Germinal center (tissue), 1 donor: ENCODE measurements at places on chromosomes 4 and X.

- no peak for DNase-seq
Measured at GRCh38 chr4:72631296-72631695, 62.3 kb upstream of the ADAMTS3 start.

DNA sequence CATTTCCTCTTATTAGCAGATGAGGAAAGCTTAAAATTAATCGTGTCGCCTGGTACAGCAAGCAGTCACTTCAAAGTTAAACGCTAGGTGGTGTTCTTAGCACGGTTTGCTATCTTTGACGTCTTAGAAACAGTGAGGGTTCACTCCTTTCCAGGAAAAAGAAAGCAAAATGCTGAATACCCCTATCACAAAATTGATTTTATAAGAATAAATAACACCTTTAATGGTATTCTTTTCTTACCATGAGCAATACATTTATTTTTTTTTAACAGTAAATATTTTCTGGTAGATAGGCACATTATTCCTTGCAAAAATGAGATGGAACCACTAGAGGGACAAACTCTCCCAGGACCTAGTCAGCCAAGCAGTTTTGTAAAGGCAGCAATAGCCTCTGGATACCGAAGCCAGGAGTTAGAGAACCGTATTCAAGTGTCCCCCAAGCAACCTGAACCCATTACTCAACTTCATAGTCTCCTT is 153.9 kb downstream of the KDR start:
- peak; percentile 26 for DNase-seq

GRCh38 chr4:7160439-7160838 is 31.9 kb upstream of the SORCS2 start:
- DNase-seq = no peak

- no peak for DNase-seq
Measured at GRCh38 chr4:70725633-70726032, 3.9 kb downstream of the RUFY3 start.

DNA sequence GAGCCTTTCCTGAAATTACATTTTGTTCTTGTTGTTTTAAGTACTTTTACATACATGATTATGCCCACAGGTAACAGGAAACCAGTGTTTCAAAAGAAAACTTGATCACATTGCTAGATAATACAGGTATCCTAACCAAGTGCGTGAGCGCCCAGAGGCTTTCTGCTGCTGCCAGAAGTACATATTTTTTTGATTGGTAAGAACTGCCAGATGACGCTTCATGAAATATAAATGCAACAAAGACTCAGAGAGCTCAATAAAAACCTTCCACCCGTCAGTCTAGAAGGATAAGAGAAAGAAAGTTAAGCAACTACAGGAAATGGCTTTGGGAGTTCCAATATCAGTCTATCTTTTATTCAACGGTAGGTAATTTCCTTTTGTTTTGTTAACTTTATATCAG is at the start of gene EPGN:
EPGN (plus strand) TSS at position 256 of the 400 bp plus-strand sequence; CDS start at position 320, 64 bp downstream.
- DNase-seq = no peak

- no peak for DNase-seq
Measured at GRCh38 chrX:3191201-3191600, 149.9 kb downstream of the ARSF start.

GRCh38 chrX:48558271-48558670 is 16.0 kb upstream of the RBM3 start:
- no peak for DNase-seq

DNA sequence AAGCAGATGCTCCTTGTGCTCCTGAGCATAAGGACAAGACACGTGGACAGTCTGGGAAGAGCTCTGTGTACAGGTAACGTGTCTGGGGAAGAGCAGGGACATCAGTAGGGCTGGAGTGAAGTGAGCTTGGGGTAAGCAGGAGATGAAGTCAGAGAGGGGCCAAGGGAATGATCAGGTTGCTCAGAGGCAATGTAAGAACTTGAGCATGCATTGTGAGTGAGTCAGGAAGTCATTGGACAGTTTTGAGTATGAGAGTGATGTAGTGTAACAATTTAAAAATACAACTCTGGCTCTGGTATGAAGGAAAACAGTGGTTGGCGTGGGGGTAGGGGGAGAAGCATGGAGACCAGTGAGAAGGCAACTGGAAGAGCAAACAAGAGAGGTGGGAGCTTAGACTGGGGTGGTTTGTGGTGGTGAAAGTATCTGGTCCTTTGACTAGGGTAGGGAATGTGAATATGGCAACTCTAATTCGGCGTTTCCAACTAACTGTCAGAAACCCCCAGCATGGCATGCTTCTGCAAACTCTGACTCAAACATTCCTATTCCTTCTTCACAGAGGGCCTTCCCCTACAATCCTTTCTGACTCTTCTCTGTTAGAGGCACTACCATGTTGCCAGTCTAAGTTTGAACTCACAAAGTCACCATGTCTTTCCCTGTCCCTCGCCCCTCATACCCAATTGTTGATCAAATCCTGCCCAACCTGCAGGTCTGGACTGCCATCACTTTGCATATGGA is 57.2 kb downstream of the STBD1 start:
- DNase-seq = no peak

- no peak for DNase-seq
Measured at GRCh38 chr4:13355111-13355880, 128.8 kb downstream of the RAB28 start.

DNA sequence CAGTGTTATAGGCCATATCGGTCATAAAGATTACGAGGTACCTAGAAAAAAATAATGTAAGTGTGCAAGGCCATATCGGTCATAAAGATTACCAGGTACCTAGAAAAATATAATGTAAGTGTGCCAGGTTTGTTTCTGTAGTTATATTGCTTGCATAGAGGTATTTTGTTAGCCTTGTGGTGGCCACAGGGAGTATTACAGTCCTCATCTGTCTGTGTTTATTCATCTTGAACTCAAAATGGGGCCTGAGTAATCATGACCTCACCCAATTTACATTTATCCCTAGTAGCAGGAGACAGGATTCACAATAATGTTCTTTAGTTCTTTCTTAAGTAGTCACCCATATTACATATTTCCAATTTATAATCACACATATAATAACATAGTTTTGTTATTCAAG is 459.7 kb downstream of the MID1IP1 start:
- DNase-seq = no peak

DNA sequence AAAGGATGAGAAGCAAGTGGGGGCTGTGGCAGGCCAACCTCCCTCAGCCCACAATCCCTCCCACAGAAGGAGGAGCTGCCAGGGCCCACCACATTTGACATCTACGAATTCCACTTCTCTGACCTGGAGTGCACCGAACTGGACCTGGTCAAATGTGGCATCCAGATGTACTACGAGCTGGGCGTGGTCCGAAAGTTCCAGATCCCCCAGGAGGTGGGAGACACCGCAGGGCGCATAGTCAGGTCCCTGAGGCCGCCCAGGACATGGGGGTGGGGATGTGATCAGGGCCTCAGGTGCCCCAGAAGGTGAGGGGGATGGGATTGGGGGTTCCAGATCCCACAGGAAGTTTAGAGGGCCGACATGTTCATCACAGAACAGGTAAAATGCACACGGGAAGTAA is 13.7 kb downstream of the ATP5ME start:
- DNase-seq = no peak

DNA sequence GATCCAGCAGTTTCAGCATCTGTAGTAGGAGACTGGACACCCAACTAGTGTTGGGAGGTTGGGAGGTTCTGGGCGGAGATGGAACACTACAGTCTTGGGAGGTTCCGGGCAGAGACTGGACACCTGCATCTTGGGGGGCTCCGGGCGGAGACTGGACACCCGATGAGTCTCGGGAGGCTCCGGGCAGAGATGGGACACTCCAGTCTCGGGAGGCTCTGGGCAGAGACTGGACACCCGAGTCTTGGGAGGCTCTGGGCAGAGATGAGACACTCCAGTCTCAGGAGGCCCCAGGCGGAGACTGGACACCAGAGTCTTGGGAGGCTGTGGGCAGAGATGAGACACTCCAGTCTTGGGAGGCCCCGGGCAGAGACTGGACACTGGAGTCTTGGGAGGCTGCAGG is 29.5 kb upstream of the LANCL3 start:
- DNase-seq = no peak

DNA sequence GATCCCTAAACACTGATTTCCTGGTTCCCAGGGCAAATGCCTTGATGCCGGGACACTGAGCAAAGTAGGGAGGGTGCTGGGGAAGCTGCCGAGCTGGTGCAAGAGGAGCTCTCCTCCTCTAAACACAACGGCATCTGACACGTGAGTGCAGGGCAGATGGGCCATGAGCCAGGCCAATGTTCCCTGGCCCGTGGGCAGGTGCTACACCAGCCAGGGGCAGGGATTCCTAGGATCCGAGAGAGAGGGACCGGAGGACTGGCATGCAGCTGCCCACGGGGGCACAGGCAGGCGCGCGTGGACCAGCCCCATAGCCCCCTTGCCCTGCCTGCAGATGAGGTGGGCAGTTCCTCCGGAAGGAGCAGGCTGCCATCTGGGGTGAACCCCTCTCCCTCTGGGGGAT is 66.8 kb upstream of the AFAP1 start:
- no peak for DNase-seq

GRCh38 chr4:80173841-80174240 is 23.5 kb upstream of the PRDM8 start:
- no peak for DNase-seq

GRCh38 chrX:124332481-124333424 is at the start of gene TEX13D:
Gene TEX13D, plus strand, starts transcription at chrX:124332660. Its CDS starts 258 bp downstream, at chrX:124332918.
- DNase-seq = no peak

DNA sequence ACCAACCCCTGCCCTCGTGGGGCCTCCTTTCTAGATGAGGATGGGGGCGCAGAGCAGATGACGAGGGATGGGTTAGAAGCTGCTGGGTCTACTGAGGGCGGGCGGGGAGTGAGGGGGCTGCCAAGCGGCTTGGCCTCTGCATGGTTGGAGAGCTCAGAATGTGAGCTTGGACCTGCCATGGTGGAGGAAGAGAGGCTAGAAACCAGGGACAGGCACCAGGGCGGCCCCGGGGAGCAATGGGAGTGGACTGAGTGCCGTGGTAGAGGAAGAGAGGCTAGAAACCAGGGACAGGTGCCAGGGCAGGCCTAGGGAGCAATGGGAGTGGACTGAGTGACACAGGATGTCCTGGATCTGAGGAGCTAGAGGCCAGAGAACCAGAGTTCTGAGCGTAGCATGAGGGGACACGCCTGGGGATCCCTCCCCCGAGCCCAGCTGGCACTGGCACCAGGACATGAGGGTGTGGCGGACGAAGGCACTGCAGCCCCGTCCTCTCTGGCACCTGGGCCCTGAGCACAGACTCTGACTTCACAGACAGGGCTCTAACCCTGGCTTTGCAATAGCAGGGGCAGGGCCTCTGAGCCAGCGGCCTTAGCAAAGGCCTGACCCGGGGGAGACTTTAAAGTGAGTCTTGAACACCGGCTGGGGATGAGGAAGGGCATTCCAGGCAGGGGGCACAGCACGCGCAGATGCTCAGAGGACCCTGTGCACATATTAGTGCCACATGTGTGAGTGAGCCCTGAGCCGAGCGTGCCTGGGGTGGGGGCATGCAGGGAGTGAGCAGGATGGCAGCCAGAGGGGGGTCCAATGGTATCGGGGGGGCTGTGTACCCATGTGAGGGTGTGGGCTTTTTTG is 214.0 kb upstream of the PSAPL1 start:
- no peak for DNase-seq
